Naive thymus-derived CD4-positive, alpha-beta T cell (primary cell): ENCODE measurements at places on chromosomes 6 and 20. TPM values are rescaled to one million over a fixed set of nuclear protein-coding genes. Genes with fewer than 3 reads are reported as not detected.

- no peaks in the 10 kb centered on the region for H3K36me3 ChIP-seq
- H3K27me3 ChIP-seq: no peaks in the 10 kb centered on the region
- no peak overlapping the region for H3K4me3 ChIP-seq
- H3K4me1 ChIP-seq: no peaks in the 10 kb centered on the region
- H3K27ac ChIP-seq: no peak overlapping the region
- DNase-seq: no peak
Observed at GRCh38 chr6:56517155-56517745, 125.4 kb downstream of the DST start.

GRCh38 chr6:139625081-139625939 is 250.9 kb upstream of the CITED2 start:
- H3K36me3 ChIP-seq: no peaks in the 10 kb centered on the region
- H3K4me1 ChIP-seq: no peaks in the 10 kb centered on the region
- no peak overlapping the region for H3K27ac ChIP-seq
- no peak for DNase-seq
- H3K27me3 ChIP-seq: no peaks in the 10 kb centered on the region

GRCh38 chr6:31004794-31005193 is 5.5 kb upstream of the MUC22 start:
- H3K4me3 ChIP-seq: no peak overlapping the region
- no peaks in the 10 kb centered on the region for H3K36me3 ChIP-seq
- no peak overlapping the region for H3K27ac ChIP-seq
- no peaks in the 10 kb centered on the region for H3K27me3 ChIP-seq
- H3K4me1 ChIP-seq: no peaks in the 10 kb centered on the region

Gene MRPL2
- polyA plus RNA-seq: 48.4 TPM

Gene NAPB
- polyA plus RNA-seq: 5.5 TPM
